Activated CD4-positive, alpha-beta T cell treated with anti-CD3 and anti-CD28 coated beads, Interleukin-2, amount 10 ng/mL, durations not matched to agents 7 days and 5 days (primary cell): ENCODE measurements at places on chromosomes 5 and 9. TPM values are rescaled to one million over a fixed set of nuclear protein-coding genes. Genes with fewer than 3 reads are reported as not detected.

GRCh38 chr5:172765766-172766286 is 5.2 kb downstream of the DUSP1 start:
- H3K27me3 ChIP-seq: no peaks in the 10 kb centered on the region
- H3K27ac ChIP-seq: peak overlapping the region; percentile 88
- peaks cover 11% of the 10 kb centered on the region for H3K36me3 ChIP-seq
- no peak for DNase-seq

DNA sequence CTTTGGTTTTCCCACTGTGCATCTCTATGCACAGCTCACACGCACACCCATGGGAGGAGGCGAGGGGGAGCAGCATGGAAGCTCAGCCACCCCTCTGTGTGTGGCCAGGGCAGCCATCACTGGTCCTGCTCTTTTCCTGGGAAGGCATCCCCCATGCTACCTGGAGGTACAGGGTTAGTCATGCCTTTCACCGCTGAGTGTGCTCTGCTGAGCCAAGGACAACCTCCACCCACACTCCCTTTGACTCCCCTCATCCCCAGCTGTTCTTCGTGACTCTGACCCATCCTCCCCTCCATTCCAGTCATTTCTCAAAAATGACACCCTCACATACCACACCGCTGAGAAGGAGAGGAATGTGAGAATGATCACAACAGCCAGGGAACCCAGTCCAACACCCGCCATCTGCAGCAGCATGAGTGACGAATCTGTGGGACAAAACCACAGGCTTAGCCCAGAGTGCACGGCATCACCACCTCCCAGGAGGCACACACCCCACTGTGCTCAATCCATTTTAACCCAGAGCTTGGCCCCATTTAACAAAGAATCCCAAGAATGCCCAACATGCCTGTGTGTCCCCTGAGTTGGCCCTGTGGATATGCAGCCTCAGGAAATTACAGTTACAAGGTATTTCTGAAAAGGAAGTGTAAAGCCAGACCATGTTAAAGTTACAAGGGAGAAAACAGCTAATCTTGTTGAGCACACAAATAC is 133.4 kb downstream of the SUSD1 start:
- H3K27me3 ChIP-seq: peaks cover 2% of the 10 kb centered on the region
- H3K27ac ChIP-seq: no peak overlapping the region
- no peak overlapping the region for H3K4me3 ChIP-seq
- DNase-seq: no peak
- H3K4me1 ChIP-seq: peaks cover 36% of the 10 kb centered on the region

GRCh38 chr5:29239606-29240005 is 1953.9 kb upstream of the CDH6 start:
- no peaks in the 10 kb centered on the region for H3K27me3 ChIP-seq
- H3K4me1 ChIP-seq: no peaks in the 10 kb centered on the region
- H3K27ac ChIP-seq: no peak overlapping the region

- H3K4me1 ChIP-seq: peaks cover 18% of the 10 kb centered on the region
- no peak overlapping the region for H3K27ac ChIP-seq
- no peaks in the 10 kb centered on the region for H3K27me3 ChIP-seq
- no peak overlapping the region for H3K4me3 ChIP-seq
- no peaks in the 10 kb centered on the region for H3K36me3 ChIP-seq
- DNase-seq: no peak
Observed at GRCh38 chr5:118990582-118990981, 2.2 kb upstream of the DTWD2 start.

GRCh38 chr9:136306211-136307208 is 2.6 kb upstream of the CCDC187 start:
- H3K4me1 ChIP-seq: peaks cover 3% of the 10 kb centered on the region
- no peak for DNase-seq
- peaks cover 4% of the 10 kb centered on the region for H3K27me3 ChIP-seq

- no peak overlapping the region for H3K4me3 ChIP-seq
- no peak overlapping the region for H3K27ac ChIP-seq
- no peak for DNase-seq
- no peaks in the 10 kb centered on the region for H3K36me3 ChIP-seq
- H3K27me3 ChIP-seq: no peaks in the 10 kb centered on the region
- H3K4me1 ChIP-seq: no peaks in the 10 kb centered on the region
Observed at GRCh38 chr9:72925126-72925789, 27.6 kb downstream of the ALDH1A1 start.

GRCh38 chr9:110891760-110892159 is 146.5 kb downstream of the LPAR1 start:
- no peak overlapping the region for H3K27ac ChIP-seq
- no peaks in the 10 kb centered on the region for H3K36me3 ChIP-seq
- H3K27me3 ChIP-seq: no peaks in the 10 kb centered on the region
- H3K4me3 ChIP-seq: no peak overlapping the region

DNA sequence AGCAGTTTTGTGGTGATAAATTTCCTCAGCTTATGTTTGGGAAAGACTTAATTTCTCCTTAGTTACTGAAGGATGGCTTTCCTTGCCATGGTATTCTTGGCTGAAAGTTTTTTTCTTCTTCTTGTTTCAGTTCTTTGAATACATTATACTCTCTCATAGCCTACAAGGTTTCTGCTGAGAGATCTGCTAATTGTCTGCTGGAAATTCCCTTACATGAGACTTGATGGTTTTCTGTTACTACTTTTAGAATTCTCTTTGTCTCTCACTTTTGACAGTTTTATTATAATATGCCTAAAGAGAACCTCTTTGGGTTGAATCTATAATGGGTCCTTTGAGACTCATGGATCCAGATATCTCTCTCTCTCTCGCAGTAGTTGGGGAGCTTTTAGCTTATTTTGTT is 693.6 kb downstream of the PRELID2 start:
- no peaks in the 10 kb centered on the region for H3K27me3 ChIP-seq
- no peak for DNase-seq
- H3K27ac ChIP-seq: no peak overlapping the region
- H3K4me3 ChIP-seq: no peak overlapping the region
- no peaks in the 10 kb centered on the region for H3K36me3 ChIP-seq

GRCh38 chr5:94745786-94746730 is 127.6 kb downstream of the SLF1 start:
- no peak for DNase-seq
- peaks cover 2% of the 10 kb centered on the region for H3K4me1 ChIP-seq
- H3K36me3 ChIP-seq: no peaks in the 10 kb centered on the region
- H3K27ac ChIP-seq: no peak overlapping the region
- H3K4me3 ChIP-seq: no peak overlapping the region

GRCh38 chr5:30041831-30042385 is 1151.6 kb upstream of the CDH6 start:
- no peaks in the 10 kb centered on the region for H3K27me3 ChIP-seq
- no peak overlapping the region for H3K4me3 ChIP-seq
- H3K4me1 ChIP-seq: no peaks in the 10 kb centered on the region
- no peak overlapping the region for H3K27ac ChIP-seq

DNA sequence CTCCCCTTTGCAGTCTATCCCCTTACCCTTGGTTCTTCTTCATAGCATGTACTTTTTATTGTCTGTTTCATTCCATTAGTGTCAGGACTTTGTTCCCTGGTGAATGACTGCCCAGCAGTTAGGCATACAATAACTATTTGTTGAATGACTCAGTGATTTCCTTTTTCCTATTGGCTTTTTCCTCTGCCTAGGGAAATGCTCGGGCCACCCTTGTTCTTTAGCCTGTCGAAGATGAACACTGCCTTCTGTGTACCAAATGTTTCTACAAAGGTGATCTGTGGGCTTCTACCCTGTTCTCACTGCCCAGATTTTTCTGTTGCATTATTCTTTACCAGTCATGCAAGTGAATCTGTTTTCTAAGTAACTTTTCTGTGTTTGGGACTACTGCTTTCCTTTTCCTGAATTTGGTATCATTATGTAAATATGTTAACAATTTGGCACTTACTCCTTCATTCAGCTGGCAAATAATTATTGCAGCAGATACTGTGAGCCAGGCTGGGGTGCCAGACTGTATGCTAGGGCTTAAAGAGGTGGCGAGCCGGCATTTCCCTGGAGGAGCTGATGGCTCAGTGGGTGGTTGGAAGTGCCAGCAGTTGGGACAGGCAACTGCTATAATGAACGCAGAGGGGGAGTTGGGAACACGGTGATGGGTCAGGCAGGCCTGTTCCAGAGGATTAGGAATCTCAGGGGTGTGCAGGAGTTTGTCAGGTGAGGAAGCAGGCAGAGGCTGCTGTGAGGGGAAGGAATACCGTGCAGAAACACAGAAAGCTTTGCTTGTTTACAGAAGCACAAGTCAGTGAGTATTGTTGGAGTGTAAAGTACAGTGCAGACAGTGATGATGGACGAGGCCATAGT is 30.6 kb downstream of the KDM4C start:
- H3K4me1 ChIP-seq: peaks cover 16% of the 10 kb centered on the region
- H3K36me3 ChIP-seq: peaks cover 20% of the 10 kb centered on the region
- no peaks in the 10 kb centered on the region for H3K27me3 ChIP-seq
- no peak for DNase-seq

GRCh38 chr5:34923694-34924461 is 5.5 kb upstream of the DNAJC21 start:
- H3K4me1 ChIP-seq: peaks cover 30% of the 10 kb centered on the region
- H3K4me3 ChIP-seq: no peak overlapping the region
- peak; percentile 43 for DNase-seq
- peaks cover 39% of the 10 kb centered on the region for H3K36me3 ChIP-seq
- H3K27ac ChIP-seq: peak overlapping the region; percentile 71

- DNase-seq: no peak
- no peaks in the 10 kb centered on the region for H3K36me3 ChIP-seq
- peaks cover 3% of the 10 kb centered on the region for H3K27me3 ChIP-seq
- no peaks in the 10 kb centered on the region for H3K4me1 ChIP-seq
Observed at GRCh38 chr9:104256031-104256695, 162.1 kb downstream of the SMC2 start.

GRCh38 chr9:101566904-101567724 is 27.7 kb downstream of the PPP3R2 start:
- peaks cover 38% of the 10 kb centered on the region for H3K4me1 ChIP-seq
- no peaks in the 10 kb centered on the region for H3K27me3 ChIP-seq
- DNase-seq: peak; percentile 54

GRCh38 chr5:77877516-77878355 is 101.6 kb upstream of the TBCA start:
- no peak overlapping the region for H3K27ac ChIP-seq
- peaks cover 2% of the 10 kb centered on the region for H3K4me1 ChIP-seq
- no peak overlapping the region for H3K4me3 ChIP-seq
- DNase-seq: no peak

MEIKIN gene
- total RNA-seq: not detected

DEPDC1B gene
- total RNA-seq: 51.1 TPM
